ENCODE measurements at places on chromosomes 1 and 21. TPM values are rescaled to one million over a fixed set of nuclear protein-coding genes. Genes with fewer than 3 reads are reported as not detected.

The AADACL3 gene
- total RNA-seq: not detected

The EYA3 gene
- total RNA-seq: 20.3 TPM

The NTMT2 gene
- not detected for total RNA-seq

The LCE3D gene
- 8.8 TPM for total RNA-seq

The ADAMTS1 gene
- total RNA-seq: 69.7 TPM

The GRIK3 gene
- not detected for total RNA-seq

The CAMSAP2 gene
- total RNA-seq: 60.2 TPM

The KRTAP7-1 gene
- total RNA-seq: not detected

The KIAA0040 gene
- total RNA-seq: 80.8 TPM

The SLC66A1 gene
- total RNA-seq: 16.9 TPM

The IRF6 gene
- total RNA-seq: 160 TPM

The SLC2A5 gene
- 0.14 TPM for total RNA-seq

The PLA2G2C gene
- total RNA-seq: not detected

The S100A8 gene
- 4.1 TPM for total RNA-seq

The MAP3K21 gene
- total RNA-seq: 10.2 TPM

The FCGR3A gene
- total RNA-seq: not detected

The EIF4G3 gene
- 42.4 TPM for total RNA-seq

The PPFIA4 gene
- total RNA-seq: 0.25 TPM

The BEND5 gene
- not detected for total RNA-seq

The TNNT2 gene
- 0.11 TPM for total RNA-seq

The KCNE2 gene
- not detected for total RNA-seq

The LRRC38 gene
- not detected for total RNA-seq

The CRYAA gene
- not detected for total RNA-seq

The TDRD10 gene
- total RNA-seq: not detected

The VWA5B1 gene
- total RNA-seq: not detected

The ATP1A4 gene
- total RNA-seq: not detected

The IVL gene
- 2.1 TPM for total RNA-seq

The ARHGAP30 gene
- total RNA-seq: not detected

The IL20 gene
- total RNA-seq: 0.74 TPM

The KNCN gene
- total RNA-seq: not detected

The KCND3 gene
- 0.10 TPM for total RNA-seq

The OR2M3 gene
- not detected for total RNA-seq

The TP53BP2 gene
- total RNA-seq: 16.8 TPM

The TNN gene
- total RNA-seq: not detected

The IFI44L gene
- 31.8 TPM for total RNA-seq

The FAM177B gene
- total RNA-seq: not detected

The FCGR1A gene
- total RNA-seq: not detected

The ENSA gene
- total RNA-seq: 144 TPM

The FCN3 gene
- total RNA-seq: not detected

The S100A12 gene
- not detected for total RNA-seq

The ZP4 gene
- total RNA-seq: 4.5 TPM

The SMIM11 gene
- total RNA-seq: 1.8 TPM

The RGS18 gene
- total RNA-seq: 0.48 TPM

The SLC27A3 gene
- 10.3 TPM for total RNA-seq

The RGS13 gene
- total RNA-seq: not detected

The BATF3 gene
- 0.35 TPM for total RNA-seq

The LRRIQ3 gene
- total RNA-seq: 2.1 TPM

The USH2A gene
- total RNA-seq: not detected

The TRIM63 gene
- not detected for total RNA-seq

The GIPC2 gene
- total RNA-seq: 0.71 TPM

The ACTL8 gene
- not detected for total RNA-seq

The PDZK1IP1 gene
- 0.65 TPM for total RNA-seq

The PTGER3 gene
- not detected for total RNA-seq

The PTPN7 gene
- total RNA-seq: not detected

The NUP210L gene
- not detected for total RNA-seq

The OLFML2B gene
- total RNA-seq: 0.31 TPM

The IFI44 gene
- total RNA-seq: 78.8 TPM

The WDR64 gene
- total RNA-seq: not detected

The TRAPPC10 gene
- 24.3 TPM for total RNA-seq

Data from foreskin keratinocyte (primary cell).